Stimulated activated naive CD4-positive, alpha-beta T cell (primary cell): ENCODE measurements at places on chromosomes 12 and 14.

DNA sequence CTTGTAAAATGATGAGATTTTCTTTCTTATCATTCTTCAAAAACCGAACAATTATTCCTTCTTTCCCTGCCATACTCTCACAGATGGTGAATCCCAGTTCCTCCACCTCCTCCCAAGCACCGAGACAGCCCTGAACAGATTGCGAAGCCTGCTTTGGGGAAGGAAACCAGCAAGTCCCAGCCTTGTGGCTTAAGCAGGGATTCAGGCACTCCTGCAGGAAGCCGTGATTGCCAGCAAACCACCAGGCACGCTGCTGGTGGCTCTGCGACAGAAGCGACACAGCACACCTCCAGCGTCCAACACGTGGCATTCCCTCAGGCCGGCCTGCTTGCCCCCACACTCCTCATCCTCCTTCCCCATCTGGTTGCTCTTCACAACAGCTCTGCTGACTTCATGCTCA, 237.7 kb downstream of the GXYLT1 start:
- no peak for DNase-seq

GRCh38 chr14:39264057-39264456, 30.3 kb downstream of the MIA2 start:
- DNase-seq: no peak

DNA sequence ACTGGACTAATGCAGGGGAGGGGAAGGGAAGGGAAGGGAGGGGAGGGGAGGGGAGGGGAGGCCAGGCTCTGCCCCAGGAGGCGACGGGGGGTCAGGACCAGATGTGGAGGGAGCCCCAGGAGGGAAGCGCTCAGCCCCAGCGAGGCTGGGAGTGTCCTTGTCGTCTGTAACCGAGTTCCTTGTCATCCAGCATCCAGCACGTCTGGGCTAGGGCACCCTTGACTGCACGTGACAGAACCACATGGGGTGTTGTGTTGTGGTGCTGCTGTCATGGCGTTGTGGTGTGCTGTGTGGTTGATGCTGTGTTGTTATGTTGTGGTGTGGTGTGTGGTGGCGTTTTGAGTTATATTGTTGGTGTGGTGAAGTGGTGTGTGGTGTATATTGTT, 28.4 kb upstream of the SFSWAP start:
- no peak for DNase-seq

GRCh38 chr12:96190413-96191108, 3.6 kb upstream of the ELK3 start:
- DNase-seq: no peak

- DNase-seq: no peak
These were observed 112.1 kb downstream of the DICER1 start for GRCh38 chr14:95045106-95045701.
